ENCODE measurements at places on chromosomes 4 and X. TPM values are rescaled to one million over a fixed set of nuclear protein-coding genes. Genes with fewer than 3 reads are reported as not detected.

- H3K4me3 ChIP-seq = no peak overlapping the region
- no peaks in the 10 kb centered on the region for H3K4me1 ChIP-seq
- no peaks in the 10 kb centered on the region for H3K36me3 ChIP-seq
These were observed 9.1 kb downstream of the OCRL start for GRCh38 chrX:129549124-129549523.

- no peak for DNase-seq
- no peak overlapping the region for H3K4me3 ChIP-seq
- H3K4me1 ChIP-seq = no peaks in the 10 kb centered on the region
- H3K27me3 ChIP-seq = no peaks in the 10 kb centered on the region
- no peak overlapping the region for H3K27ac ChIP-seq
- H3K36me3 ChIP-seq = no peaks in the 10 kb centered on the region
These were observed 273.5 kb upstream of the FAM241A start for GRCh38 chr4:111871802-111872201.

- H3K27me3 ChIP-seq = no peaks in the 10 kb centered on the region
- peak overlapping the region; percentile 78 for H3K4me3 ChIP-seq
- no peak for DNase-seq
- peaks cover 51% of the 10 kb centered on the region for H3K4me1 ChIP-seq
- H3K36me3 ChIP-seq = no peaks in the 10 kb centered on the region
These were observed 46.4 kb downstream of the PRPS1 start for GRCh38 chrX:107674480-107675364.

DNA sequence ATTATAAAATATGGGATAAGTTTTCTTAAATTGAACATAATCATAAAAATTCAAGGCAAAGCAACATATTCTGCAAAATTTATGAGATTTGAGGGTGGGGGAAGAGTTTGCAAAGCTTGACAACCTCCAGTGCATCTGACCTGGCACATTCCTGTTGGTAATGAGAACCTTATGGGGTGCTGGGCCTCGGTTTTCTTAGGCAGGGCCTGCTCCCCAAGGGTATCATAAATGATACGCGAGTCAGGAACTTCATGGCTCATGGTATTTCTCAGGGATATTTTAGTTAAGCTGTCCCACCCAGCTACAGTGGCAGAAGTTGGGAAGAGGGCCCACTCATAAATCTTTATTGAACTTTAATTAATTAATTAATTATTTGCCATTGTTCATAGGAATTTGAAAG is 13.2 kb downstream of the AFF2 start:
- H3K27me3 ChIP-seq = no peaks in the 10 kb centered on the region
- H3K4me3 ChIP-seq = no peak overlapping the region
- no peaks in the 10 kb centered on the region for H3K36me3 ChIP-seq
- DNase-seq = no peak
- no peak overlapping the region for H3K27ac ChIP-seq

DNA sequence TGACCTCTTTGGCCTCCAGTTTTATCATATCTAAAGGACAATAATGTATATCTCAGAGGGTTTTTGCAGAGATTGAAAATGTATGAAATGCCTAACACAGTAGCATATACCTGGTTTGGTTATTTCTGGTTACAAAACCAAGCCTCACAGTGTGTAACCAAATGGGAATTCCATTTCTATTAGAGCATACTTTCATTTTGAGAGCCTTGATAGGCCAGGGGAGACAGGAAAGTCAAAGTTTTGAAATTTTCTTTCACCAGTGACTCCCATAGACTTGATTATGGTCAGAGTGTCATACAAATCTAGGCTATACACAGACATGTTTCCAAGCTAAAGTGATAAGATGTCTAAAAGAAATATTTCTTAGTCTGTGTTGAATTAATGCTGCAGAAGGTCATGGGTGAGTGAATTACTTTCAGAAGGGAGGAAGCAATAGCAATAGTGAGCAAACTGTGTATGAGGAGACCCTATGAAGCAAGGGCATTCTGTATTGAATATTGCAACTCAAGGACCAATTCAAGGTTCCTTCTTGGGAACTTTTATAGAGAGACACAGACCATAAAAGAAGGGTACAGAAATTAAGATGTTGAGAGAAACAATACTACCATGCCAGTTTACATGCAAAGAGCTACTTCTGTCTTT is 151.1 kb downstream of the PDE5A start:
- no peaks in the 10 kb centered on the region for H3K36me3 ChIP-seq
- H3K27ac ChIP-seq = no peak overlapping the region
- no peak overlapping the region for H3K4me3 ChIP-seq
- DNase-seq = no peak
- no peaks in the 10 kb centered on the region for H3K4me1 ChIP-seq
- no peaks in the 10 kb centered on the region for H3K27me3 ChIP-seq

Gene FTSJ1
- 62.5 TPM for total RNA-seq

Gene SUPT20HL2
- not detected for total RNA-seq

All from naive thymus-derived CD4-positive, alpha-beta T cell (primary cell).